ENCODE measurements at places on chromosomes 3 and 15.

DNA sequence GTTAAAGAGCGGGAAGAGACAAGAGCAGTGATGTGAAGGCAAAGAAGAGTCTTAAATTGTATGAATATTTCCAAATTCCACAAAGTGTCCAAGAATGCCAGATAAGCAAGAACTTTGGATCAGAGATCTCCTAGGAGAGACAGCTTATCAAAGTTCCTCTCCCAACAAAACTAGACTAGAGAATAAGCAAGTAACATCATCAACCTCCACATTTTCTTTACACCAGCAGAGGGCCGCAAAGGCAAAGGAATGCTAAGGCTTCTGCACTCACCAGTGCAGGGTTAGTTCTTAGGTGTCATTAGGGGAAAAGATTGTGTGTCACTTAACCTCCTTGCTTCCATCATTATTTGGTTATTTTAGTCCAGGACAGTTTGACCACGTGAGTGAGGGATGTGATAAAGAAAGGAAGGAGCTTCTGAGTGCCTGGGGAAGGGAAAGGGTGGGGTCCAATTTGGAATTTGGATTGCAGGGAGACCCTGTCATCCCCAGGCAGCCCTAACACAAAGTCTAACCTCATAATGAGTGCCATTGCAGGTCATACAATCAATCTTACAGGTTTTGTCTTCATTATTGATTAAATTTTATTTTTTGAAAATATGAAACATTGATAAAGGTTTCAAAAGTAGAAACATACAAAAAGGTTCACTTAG, 7.5 kb upstream of the CMTM6 start:
- DNase-seq: no peak

DNA sequence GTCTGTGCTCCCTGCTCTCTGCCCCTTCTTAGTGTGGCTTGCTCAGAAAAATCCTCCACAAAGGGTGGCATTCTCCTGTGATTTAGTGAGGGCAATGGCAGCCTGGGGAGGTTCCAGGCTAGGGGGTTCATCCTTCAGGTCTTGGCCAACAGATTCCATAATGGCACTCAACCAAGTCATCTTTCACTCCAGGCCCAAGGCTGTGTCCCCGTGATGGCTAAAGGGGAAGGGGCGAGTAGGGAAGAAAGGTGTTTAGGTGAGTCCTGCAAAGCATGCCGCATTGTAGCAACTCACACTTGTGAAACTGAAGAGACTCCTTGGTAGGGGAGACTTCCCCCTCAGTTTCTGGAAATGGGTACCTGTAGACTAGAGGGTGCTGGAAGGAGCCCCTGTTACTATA, 105.6 kb downstream of the THSD4 start:
- no peak for DNase-seq

DNA sequence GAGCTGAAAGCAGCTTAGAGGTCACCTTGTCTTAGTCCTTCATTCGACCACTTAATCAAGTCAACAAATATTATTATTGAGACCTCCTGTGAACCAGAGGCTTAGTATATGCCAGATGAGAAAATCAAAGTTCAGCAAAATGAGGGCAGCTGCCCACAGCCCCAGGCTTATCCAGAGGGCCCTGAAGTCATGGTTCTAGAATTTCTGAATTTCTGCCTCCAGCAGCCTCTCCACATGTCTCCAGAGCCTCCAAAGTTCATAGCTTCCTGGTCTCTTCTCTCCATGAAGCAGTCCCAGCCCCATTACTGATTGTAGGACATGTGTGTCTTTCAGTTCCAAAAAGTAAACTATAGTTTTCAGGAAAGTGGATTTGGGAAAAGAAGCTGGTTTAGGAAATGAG, 96.9 kb upstream of the TSC22D2 start:
- DNase-seq: no peak

GRCh38 chr3:118683636-118684035, 351.0 kb downstream of the IGSF11 start:
- DNase-seq: no peak

All from NCI-H1417 treated with DMSO at 0.1 percent for 48 hours (cell line).